ENCODE measurements at places on chromosomes 4 and X.

- DNase-seq = no peak
These were observed 9.0 kb upstream of the PITX2 start for GRCh38 chr4:110631584-110632505.

DNA sequence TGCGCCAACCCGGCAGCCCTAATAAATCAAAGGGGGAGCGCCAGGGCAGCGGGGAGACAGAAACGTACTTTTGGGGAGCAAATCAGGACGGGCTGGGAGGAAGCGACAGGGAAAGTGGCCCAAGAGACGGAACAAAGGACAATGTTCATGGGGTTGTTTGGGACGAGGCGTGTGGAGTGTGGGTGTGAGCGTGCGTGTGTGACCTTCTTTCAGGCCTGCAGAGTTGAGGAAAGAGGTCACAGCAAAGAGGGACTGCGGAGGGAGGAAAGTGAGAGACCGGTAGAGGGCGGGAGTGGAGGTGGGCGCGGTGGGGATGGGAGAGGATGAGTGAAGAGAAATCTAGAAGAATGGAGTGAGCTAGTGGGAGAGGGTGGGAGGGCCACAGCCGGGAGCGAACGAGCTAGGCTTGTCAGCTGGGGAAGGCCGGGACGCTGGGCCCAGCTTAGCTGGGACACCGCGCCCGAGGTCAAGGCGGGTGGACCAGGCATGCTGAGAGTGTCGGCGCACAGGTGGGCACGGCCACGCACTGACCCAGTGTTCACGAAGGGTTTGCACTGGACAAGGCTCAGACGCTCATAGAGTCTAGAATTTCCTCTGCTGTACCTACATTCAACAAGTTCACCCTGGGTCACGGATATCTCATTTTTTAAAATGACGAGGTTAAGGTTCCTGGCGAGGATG, 14.7 kb upstream of the PITX2 start:
- no peak for DNase-seq

DNA sequence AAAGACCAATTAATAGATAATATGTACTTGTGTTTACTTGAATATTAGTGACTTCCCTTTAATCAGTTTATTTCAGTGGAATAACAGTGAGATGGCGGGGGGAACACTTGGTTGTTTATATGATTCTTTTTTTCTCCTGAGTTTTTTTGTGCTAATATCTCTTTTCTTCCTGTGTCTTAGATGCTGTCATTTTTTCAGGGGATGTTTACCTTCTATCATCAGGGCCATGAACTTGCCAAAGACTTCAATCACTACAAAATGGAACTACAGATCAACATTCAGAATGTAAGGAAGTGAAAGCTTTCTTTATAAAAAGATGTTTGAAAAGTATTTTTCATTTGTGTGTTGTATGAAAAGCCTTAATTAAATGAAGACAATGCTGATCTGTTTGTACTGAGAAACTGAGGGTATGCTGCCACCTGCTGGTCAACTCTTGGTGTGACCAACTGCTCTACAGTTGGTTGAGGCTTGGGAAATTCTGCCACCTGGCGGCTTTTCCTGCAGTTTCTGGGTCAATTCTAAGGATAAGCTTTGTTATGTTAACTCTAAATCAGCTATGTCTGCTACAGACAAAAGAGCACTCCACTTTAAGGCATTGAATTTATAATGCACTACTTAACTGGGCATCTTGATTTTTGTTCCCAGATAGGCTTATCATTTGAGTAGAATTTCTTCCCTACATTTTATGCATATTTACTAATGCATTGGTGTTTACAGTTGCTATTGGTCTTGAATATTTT, 134.8 kb downstream of the ARHGAP10 start:
- peak; percentile 99 for DNase-seq

DNA sequence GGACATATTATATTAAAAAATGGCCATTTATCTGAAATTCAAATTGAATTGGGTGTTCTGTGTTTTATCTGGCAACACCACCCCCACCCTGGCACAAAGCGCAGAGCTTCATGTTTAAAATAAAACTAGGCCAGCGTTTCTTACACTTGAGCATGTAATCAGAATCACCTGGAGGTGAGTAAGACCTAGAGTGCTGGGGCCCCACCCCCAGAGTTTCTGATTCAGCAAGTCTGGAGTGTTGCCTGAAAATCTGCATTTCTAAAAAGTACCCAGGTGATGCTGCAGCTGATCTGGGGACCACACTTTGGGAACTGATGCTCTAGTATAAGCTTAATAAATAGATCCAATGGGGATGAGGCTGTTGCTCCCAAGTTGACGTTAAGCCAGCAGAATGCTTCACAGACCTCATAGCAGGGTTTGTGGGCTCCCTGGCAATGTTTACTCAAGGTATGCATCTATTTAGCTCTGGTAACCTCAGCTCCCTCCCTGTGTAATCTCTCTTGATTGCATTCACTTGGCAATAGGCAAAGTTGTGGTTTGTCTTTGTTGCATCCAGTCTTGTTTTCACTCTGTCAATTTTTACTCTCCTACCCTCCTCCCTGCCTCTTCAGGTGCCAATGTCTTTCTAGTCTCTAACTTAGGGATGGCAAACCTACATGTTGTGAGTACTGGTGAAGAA, 99.8 kb upstream of the TEX13D start:
- DNase-seq = no peak

GRCh38 chr4:153341575-153342090, 2.9 kb upstream of the MND1 start:
- DNase-seq = no peak

GRCh38 chr4:4762909-4763821, 96.3 kb upstream of the MSX1 start:
- DNase-seq = no peak

DNA sequence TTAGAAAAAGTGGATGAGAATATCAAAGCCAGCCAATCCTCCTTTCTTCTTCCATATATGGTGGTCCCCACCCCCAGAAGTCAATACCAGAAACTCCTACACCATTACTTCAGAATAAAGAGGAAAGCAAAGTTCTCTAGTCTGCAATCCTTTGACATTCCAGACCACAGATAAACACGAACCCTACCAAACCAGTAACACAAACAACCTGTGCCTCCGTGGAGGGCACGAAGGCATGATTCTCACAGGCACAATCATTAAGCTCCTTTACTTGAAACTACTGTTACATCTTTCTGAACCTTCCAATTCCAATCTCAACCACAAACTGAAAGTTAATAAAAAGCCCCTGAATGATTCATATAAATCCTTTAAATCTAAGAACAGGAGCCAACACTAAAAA, 16.3 kb downstream of the MAML3 start:
- DNase-seq = no peak

- DNase-seq = no peak
These were observed 349.8 kb downstream of the PPARGC1A start for GRCh38 chr4:23539969-23540569.

- DNase-seq = no peak
These were observed 42.0 kb upstream of the PROM1 start for GRCh38 chr4:16125571-16126445.

- no peak for DNase-seq
These were observed 1720.2 kb downstream of the PCDH7 start for GRCh38 chr4:32440391-32440790.

DNA sequence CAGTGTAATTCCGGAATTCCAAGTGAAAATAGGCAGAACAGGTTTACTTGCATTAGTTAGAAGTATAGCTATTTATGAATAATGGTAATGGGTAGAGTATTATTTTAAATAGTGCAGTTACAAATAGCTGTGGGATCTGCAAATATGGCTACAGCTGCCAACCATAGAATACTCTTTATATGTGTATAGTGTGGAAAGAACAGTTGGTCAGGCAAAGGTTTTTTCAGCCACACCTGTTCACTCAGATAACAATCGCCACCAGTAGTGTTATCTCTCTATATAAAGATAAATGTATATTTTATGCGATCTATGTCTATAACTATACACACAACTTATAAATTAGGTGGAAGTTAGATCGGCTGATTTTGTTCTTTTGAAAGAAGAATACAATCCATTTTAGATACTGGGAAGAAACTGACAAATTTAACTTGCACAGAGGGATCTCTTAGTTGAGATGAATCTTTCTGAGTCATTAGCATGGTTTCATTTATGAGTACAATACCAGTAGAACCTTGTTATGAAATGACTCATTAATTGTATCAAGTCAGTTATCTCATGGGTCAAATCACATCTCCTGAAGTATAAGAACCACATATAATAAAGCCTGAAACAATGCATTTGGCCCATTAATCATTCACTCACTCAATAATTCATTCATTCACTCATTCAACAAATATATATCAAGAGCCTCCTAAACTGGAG, 100.9 kb upstream of the NR3C2 start:
- no peak for DNase-seq

GRCh38 chrX:107849747-107850421, 24.2 kb downstream of the MID2 start:
- no peak for DNase-seq

GRCh38 chr4:41413670-41414411, 124.1 kb upstream of the LIMCH1 start:
- no peak for DNase-seq

DNA sequence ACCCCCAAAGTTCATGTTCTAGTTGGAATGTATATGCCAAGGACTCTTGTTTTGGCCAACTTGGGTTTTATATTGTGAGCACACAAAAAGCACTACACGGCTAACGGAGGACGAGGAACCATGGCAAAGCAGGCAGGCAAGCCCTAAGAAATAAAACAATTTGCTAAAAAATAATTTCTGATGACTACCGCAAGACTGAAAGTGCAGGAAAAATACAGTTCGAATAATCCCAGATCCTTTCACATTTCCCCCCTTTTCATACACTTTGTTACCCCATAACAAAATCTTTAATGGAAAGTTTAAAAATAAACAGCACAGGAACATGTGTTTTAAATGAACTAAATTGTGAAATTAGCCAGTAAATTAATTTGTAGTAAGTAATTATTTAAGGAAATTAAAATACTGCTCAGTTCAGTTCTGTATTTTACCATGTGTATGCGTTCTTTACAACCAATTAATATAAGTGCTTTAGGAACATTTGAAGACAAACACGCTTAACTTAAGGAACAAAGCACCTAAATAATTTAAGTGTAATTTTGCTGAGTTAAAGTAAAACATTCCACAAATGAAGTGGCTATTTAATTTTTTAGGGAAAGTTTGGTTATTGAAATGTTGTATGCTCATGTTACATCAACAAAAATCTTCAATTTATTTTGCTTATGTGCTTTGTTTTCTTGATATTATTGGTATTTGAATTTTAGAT, 12.4 kb upstream of the PITX2 start:
- no peak for DNase-seq

DNA sequence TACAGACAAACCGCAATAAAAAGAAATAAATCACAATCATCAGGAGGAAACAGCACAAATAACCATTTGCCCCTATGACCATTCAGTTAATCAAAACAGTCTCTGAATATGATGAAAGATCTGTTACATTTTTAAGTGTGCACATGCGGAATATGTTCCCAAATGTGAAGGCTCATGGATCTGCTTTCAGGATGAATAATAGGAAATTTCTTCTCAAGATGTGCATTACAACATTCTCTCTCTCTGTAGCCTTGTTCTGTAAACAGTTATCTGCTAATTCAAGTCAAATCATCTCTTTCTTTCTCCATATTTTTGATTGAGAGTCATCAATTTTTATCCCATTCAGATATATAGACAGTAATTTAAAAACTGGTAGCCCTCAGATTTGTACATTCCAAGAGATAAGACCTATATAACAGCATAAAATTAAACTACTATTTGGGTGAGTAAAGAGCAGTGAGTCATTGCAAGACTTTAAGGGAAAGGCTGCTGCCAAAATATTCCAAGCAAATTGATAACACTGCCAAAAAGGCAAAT, 433.9 kb upstream of the ATOH1 start:
- no peak for DNase-seq

GRCh38 chrX:124254611-124255010, 77.8 kb upstream of the TEX13D start:
- no peak for DNase-seq

- no peak for DNase-seq
These were observed 7.1 kb downstream of the SLC49A3 start for GRCh38 chr4:681736-682451.

GRCh38 chr4:147542229-147542990, 61.5 kb downstream of the EDNRA start:
- DNase-seq = no peak

GRCh38 chr4:176799653-176800052, 6.9 kb upstream of the VEGFC start:
- DNase-seq = no peak

- DNase-seq = no peak
These were observed 116.5 kb upstream of the NDST4 start for GRCh38 chr4:115229873-115230272.

DNA sequence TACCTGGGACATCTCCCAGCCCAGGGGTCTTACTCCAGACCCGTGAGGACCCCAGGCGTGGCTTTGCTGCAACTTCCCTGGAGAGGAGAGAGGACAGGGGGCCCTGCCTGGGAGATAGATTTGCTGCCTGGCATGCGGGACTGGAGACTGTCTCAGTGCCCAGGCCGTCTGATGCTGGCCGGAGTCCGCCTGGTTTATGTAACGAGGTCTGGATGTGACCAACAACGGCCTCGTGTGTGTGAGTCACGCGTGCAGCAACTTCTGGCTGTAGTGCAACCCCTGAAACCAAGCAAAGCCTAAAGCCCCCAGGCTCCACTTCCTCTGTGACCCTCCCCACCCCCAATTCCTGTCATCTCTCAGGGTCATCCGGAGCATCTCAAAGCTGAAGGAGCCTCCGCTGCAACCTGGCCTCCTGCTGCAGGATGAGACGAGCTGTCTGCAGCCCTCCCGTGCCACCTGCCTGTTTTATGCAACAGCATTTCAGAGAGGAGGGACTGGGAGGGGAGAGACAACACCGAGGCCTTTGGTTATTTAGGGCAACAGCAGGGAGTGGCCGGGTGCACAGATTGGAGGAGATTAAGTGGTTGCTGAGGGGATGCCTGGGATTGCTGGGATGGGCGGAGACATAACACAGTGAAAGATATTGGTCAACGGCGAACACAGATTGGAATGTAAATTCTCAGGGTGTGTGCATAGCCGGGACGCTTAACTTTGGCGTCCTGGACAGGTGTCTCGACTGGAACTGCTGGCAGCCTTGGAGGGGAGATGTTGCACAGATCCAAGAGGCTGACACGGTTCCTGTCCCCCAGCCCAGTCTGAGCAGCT, 16.0 kb downstream of the XG start:
- peak; percentile 32 for DNase-seq

- no peak for DNase-seq
These were observed 448 bp upstream of the SCFD2 start for GRCh38 chr4:53366301-53366716.

DNA sequence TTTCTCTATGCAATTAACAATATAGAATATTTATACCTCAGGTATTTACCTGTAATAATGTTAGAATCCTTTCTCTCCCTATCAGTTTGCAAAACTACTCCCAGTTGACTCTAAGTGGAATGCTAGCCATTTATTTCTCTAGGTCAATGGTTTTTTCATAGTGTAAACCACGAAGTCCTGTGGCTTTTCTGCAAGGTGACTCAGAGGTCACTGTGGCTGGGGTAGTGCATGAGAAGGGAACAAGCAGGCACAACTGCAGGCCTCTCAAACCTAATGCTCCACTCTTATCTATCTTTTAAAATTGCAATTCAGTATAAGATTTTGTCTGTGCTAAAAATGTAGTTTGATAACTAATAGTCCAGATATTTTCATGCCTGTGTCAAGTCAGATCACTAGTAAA, 159.4 kb downstream of the ANTXR2 start:
- DNase-seq = no peak

GRCh38 chrX:150213481-150214030, 149.6 kb upstream of the MAMLD1 start:
- no peak for DNase-seq

Measured in tibial nerve (tissue), 4 donors.